NCI-H1417 (cell line): ENCODE measurements at places on chromosomes 13 and 19.

GRCh38 chr19:35717665-35718344 is at the start of gene KMT2B:
Gene KMT2B, plus strand, starts transcription at chr19:35718003. Its CDS starts 16 bp downstream, at chr19:35718019.
- DNase-seq, result peak; percentile 95

DNA sequence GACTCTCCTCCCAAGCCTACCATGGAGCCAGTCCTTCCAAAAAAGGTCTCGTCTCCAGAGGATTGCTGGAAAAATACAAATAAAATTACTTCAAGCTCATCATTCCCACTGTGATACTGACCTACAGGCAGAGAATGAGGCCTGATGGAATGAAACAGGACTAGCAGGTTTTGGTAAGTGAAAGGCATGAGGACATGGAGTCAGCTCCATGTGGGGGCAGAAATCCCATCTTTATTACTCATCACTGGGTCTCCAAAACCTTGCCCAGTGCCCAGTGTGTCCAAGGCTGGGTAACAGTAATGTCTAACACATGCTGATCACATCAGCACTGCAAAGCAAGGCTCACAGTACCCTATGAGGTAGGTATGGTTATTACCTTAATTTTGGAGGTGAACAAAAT is 235.4 kb downstream of the DNAJC15 start:
- no peak for DNase-seq

- DNase-seq, result no peak
These were observed 1911.9 kb upstream of the PCDH20 start for GRCh38 chr13:63327584-63327983.

- peak; percentile 26 for DNase-seq
These were observed 9.0 kb downstream of the DHRS12 start for GRCh38 chr13:51794964-51795363.

DNA sequence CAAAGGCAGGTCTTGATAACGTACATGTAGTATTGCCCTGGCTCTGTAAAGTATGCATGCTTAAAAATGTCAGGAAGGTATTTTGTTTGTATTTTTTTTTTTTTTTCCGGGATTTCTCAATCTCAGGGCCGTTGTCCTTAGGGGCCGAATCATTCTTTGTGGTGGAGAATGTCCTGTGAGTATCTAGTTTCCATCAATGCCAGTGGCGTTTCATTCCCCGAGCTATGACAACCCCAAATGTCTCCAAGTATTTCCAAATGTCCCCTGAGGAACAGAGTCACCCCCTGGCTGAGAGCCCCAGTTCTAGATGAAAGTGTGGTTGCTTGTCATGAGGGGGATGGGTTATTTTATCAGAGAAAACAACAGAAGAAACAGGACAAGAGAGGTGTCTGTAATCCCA is 68.7 kb downstream of the ACSBG2 start:
- DNase-seq, result no peak

DNA sequence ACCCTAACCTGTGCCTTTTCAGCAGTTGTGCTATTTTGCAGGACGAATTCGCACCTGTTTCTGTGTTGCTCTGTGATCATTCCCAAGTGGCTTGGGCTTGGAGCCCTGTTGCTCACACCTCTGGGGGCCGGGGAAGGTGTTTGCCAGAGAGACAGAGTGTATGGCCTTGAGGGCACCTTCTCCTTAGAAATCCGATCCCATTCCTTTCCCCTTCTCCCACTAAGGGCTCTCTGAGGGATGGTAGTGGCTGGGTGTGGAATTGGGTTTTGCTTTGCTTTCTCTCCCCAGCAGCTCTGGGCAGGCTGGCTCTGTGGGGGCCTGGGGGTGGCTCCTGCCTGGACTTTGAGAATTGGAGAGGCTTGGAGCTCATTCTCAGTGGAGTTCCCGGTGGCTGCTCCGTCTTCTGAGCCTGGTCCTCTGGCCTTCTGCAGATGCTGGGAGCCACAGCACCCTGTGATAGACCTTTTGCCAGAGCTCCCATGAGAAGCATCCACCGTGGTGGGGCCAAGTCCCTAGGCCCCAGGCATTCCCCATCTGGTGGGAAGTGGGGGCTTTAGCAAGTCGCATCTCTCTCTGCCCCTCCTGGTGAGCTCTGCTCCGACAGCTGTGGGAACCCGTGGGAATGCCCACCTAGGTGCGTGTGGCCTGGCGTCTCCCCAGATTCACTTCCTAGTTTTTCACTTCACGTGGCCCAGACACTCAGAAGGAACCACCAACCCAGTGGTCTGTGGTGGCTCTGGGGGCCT is 26.1 kb downstream of the ATP11A start:
- DNase-seq, result no peak

- peak; percentile 14 for DNase-seq
These were observed 9.8 kb upstream of the ZNF544 start for GRCh38 chr19:58218899-58219298.

DNA sequence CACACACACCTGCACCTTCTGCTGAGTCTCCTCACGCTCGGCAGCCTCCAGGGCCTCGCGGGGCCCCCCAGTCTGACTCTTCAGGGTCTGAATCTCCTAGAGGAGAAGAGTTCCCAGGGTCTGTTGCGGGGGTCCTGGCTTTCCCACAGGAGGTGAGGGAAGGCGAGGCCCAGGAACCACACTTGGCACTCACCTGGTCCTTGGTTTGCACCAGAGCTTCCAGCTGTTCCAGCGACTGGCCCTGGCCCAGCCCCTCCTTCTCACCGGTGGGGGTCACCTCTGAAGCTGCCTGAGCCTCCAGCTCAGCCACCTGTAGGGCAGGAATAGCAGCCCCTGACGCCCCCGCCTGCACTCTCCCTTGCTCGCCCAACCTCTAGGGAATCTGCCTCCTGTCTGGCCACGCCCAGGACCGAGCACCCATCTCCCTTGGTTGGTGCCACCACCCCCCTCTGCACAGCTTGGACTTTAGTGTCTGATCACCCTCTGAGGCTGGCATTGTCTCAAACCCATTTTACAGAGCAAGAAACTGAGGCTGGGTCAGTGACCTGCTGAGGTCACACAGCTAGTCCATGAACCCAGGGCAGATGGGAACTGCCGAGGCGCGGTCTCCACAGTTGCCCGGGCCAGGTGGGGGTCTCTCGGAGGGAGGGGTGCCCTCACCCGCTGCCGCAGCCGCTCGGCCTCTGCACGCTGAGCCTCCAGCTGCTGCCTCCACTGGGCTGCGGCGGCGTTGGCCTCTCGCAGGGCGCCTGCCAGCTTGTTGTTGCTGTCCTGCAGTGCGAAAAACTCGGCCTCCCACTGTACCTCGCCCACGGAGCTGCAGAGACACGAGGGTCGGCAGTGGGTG is 9.5 kb downstream of the HOMER3 start:
- DNase-seq, result no peak

GRCh38 chr13:75368167-75368566 is 113.8 kb downstream of the TBC1D4 start:
- no peak for DNase-seq

GRCh38 chr13:100394005-100394695 is 194.4 kb downstream of the GGACT start:
- DNase-seq, result no peak

DNA sequence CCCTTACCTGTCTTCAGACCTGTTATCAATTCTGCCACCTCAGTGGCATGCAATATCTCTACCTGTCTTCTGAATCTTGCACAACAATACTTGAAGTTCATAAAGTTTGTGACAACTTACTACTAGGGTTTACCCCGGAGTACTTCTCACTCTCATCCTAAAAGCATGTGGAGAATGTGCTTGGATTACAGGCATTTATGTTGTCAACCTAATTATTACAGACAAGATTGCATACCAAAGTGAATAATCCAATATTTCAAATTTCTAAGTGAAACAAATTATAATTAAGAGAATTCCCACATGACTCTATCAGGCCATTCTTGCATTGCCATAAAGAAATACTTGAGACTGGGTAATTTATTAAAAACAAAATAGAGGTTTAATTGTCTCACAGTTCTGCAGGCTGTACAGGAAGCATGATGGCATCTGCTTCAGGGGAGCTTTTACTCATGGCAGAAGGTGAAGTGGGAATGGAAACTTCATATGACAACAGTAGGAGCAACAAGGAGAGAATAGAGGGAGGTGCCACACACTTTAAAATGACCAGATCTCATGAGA is 661.0 kb upstream of the SPRY2 start:
- no peak for DNase-seq
